ENCODE measurements at places on chromosomes 11 and 22.

DNA sequence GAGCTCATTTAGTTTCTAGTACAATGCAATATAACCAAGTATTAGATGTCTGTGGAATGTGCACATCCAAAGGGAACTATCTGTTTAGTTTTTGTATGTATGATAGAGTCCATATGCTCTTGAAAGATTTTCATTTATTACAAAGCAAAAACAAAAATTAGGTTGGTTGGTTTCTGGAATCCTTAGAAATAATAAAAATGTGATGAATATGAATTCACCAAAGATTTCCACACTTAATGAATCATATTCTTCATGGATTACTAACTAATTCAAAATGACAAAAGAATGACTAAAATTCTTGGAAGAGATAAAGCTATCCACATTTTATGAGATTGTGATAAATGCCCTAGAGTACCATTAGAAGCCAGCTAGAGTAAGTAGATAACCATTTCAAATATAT, 261.1 kb downstream of the SBF2 start:
- no peak for DNase-seq

DNA sequence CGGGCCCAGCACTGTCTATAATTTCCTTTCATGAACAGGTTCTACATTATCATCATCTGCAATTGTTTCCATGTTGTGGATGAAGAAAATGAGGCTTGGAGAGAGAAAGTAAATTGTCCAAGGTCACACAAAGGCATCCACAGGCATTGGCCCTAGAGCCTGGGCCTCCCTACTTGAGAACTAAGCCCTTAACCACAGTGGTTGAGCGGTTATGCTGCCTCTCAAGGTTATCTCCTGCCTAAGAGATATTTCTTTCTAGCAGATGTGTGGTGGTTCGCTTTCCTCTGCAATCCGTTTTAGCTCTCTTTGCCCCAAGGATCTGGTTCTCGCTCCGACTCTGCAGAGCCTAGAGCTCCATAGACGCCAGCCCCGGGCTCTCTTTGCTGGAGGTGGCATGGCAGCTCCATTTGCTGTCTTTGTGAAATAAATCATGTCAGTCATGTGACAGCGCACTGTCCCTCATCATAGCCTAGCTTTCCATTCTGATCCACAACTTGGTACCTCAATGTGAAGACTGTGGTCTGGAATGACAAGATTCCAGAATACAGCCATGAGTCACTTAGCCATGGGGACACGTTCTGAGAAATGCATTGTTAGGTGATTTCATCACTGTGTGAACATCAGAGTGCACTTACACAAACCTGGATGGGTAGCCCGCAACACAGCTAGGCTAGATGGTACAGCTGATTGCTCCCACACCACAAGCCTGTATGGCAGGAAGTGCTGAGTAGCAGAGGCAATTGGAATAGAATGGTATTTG, 27.2 kb downstream of the RPS6KA4 start:
- no peak for DNase-seq

- DNase-seq: no peak
These were observed 66.8 kb downstream of the FEZ1 start for GRCh38 chr11:125429174-125429707.

GRCh38 chr11:86559311-86559945, 113.0 kb downstream of the ME3 start:
- no peak for DNase-seq

DNA sequence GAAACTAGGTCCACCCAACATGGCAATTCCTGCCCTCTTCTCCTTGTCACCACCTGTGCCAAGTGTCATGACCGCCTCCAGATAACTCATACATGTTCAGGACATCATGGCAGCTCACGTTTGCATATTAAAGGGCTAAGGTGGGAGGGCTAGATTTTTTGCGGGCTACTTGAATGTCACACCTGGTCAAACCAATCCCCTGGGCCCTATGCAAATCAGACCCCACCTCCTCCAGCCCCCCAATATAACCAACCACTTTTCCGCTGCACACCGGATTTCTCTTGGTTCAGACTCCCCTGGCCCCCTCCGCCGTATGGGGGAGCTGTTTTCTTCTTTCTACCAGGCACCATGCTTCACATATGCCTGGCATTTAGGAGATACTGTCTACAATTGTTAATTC, 12.6 kb downstream of the UPB1 start:
- DNase-seq: no peak

DNA sequence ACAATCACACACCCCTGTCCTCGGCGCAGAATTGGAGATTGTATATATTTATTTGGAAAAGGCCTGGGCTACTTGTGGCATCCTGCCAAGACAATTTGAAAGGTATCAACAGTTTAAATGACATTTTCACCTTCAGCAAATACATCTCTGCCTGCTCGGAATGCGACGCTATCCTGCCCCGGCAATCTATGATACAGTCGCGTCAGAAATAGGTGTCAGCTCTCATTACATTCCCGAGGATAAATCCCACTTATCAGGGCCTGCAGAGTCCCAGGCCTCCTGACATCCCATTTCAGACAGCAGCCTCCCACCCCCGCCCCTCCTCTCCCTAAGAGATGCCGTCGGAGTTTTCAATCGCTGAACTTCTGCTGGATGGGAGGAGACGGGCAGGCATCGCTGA, 114.7 kb downstream of the BRD1 start:
- no peak for DNase-seq

Data from type B pancreatic cell (in vitro differentiated cells).